Activated T-helper 17 cell treated with anti-CD3 and anti-CD28 coated beads, Interleukin-2, amount 50 U/mL, for 72 hours (primary cell): ENCODE measurements at places on chromosomes 2 and 18. TPM values are rescaled to one million over a fixed set of nuclear protein-coding genes. Genes with fewer than 3 reads are reported as not detected.

WNT6 gene
- not detected for total RNA-seq

DSC3 gene
- total RNA-seq: not detected

QPCT gene
- total RNA-seq: 0.71 TPM

CLHC1 gene
- total RNA-seq: 7.0 TPM

KCNG3 gene
- total RNA-seq: not detected

DIPK1C gene
- total RNA-seq: not detected
